ENCODE measurements at places on chromosomes 5 and 9.

DNA sequence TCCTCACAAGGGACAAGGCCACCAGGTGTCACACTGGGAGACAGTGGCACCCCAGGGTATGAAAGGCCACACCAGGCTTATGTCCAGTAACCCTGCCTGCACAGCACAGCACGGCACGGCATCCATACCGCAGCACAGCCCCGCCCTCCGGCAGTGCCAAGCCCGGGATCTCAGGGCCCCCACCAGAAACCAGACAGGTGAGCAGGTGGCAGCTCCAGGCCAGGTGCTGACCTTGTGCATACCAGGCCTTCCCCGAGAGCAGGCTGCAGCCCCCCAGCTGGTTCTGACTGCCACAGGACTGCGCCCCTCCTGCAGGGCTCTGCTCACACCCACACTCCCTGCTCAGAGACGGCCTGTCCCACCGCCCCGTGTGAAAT is 56.5 kb downstream of the ADAMTS2 start:
- no peak for DNase-seq

- peak; percentile 99 for DNase-seq
Measured at GRCh38 chr9:105064248-105065097, 136.5 kb upstream of the ABCA1 start.

- no peak for DNase-seq
Measured at GRCh38 chr5:2863675-2864433, 112.4 kb upstream of the IRX2 start.

GRCh38 chr9:1005043-1005667 is 28.7 kb downstream of the DMRT3 start:
- DNase-seq: peak; percentile 62

DNA sequence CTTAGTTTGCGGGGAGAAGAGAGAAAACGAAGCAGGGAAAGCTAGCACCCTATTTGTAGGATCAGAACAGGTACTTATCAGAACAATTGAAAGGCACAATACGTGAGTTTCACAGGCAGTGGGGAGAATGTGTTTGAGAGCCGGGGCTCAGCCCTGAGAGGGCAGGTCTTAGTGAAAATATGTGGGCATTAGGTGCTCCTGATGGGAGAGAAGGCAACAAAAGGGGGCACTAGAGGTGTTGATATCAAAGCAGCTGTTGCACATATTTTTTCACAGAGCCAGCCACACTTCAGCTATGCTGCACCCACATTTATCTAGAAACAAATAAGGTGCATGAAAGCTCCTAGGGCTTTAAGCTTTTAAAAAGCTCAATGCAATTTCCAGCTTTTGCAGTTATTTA is 99.7 kb upstream of the MAN2A1 start:
- DNase-seq: peak; percentile 2

- peak; percentile 25 for DNase-seq
Measured at GRCh38 chr9:38434853-38435252, 10.6 kb upstream of the IGFBPL1 start.

DNA sequence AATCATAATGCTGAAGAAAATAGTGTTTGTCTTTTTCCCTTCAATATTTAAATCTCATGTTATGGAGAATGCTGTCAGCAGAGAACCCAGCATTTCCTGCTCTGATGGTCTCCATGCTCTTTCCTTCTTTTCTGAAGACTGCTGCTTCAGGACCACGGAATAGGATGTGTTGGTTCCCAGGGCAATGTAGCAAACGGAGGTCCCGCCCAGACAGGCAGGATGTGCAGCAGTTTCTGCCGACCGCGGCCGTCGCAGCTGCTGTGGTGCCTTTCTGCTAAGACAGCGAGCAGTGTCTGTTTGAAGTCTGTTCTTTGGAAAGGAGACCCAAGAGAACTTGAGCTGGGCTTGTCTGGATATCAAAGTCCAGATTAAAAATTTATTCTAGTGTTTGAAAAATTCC is 654.3 kb downstream of the CCDC171 start:
- peak; percentile 48 for DNase-seq

DNA sequence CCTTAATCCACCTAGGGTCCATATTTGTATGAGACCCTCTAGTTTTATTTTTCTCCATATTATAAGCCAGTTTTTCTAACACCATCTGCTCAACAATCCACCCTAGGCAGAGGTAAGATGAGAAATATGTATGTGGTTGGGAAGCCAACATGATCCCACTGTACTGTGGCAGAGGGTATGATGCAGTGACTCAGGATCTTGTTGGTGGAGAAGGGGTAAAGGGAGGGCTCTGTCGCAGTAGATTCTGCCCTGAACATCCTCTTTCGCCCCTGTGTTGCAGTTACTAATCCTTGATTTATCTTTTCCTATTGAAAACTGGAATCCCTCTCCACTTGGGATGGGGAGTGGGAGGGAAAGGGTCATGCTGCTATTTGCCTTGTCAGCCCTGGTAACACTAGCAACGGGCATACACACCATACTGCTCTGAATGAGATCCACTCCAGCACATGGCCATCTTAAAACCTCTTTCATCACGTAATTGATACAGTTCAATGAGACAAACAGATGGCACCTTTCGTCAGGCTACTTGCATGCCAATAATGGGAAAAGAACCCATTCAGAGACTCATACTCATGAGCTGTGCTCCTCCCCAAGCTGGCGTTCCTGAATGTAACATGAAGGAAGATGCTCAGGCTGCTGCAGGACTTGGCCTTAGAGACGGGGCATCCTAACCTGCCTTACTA is 63.0 kb downstream of the ADAMTS12 start:
- no peak for DNase-seq

Data from AG10803 (cell line).